ENCODE measurements at places on chromosomes 2 and 18. TPM values are rescaled to one million over a fixed set of nuclear protein-coding genes. Genes with fewer than 3 reads are reported as not detected.

DNA sequence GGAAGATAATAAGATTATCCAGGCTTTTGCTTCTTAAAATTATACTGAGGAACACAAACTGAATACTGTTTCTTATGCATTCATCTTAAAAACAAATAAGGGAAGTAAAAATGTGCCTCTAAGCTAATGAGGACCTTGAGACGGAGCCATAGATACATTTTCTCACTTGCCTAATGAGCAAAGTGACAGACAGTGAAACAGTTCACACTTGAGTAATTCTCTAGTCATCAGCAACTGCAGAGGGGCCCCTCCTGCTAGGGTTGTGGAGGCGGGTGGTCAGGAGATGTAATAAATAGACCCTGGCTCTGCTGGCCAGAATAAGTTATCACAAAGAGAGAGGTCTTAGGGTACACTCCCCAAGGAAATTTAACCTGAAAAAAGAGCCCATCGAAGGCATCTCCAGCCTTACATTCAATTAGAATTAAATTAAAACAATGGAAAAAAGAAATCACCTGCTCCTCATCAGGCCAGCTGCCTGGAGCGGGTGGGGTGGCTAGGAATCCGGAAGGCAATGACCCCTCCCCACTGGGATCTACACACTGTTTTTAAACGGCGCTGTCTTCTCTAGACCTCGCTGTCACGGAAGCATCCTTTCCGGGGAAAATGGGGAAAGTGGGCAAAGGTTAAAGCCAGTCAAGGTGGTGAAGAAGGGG, 32.6 kb upstream of the INSIG2 start:
- no peak for DNase-seq

- no peak for DNase-seq
These were observed 7.9 kb downstream of the PMAIP1 start for GRCh38 chr18:59907660-59908059.

DNA sequence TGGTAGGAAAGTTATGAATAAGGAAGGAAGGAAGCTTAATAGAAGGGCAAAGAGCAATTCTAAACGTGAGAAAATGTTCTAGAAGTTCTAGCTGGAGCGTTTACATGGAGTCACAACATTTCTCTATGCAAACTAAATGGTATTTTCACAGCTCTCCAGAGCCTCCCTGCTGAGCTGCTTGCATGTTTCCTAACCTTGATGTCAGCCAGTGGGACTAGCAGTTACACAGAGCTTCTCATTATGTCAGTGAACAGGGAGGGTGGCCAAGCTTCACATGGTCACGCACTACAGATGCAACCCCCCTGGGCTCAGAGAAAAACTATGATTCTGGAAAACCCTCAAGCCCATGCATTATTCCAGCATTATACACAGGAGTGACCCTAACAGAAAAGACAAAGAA, 153.4 kb upstream of the CCDC150 start:
- no peak for DNase-seq

GRCh38 chr2:77310416-77310815, 211.8 kb downstream of the LRRTM4 start:
- DNase-seq, result no peak

GRCh38 chr2:52113338-52113737, 1081.4 kb upstream of the NRXN1 start:
- DNase-seq, result no peak

Gene CDH19
- total RNA-seq, result not detected

GRCh38 chr2:25314514-25315315, 27.0 kb downstream of the DNMT3A start:
- no peak for DNase-seq

DNA sequence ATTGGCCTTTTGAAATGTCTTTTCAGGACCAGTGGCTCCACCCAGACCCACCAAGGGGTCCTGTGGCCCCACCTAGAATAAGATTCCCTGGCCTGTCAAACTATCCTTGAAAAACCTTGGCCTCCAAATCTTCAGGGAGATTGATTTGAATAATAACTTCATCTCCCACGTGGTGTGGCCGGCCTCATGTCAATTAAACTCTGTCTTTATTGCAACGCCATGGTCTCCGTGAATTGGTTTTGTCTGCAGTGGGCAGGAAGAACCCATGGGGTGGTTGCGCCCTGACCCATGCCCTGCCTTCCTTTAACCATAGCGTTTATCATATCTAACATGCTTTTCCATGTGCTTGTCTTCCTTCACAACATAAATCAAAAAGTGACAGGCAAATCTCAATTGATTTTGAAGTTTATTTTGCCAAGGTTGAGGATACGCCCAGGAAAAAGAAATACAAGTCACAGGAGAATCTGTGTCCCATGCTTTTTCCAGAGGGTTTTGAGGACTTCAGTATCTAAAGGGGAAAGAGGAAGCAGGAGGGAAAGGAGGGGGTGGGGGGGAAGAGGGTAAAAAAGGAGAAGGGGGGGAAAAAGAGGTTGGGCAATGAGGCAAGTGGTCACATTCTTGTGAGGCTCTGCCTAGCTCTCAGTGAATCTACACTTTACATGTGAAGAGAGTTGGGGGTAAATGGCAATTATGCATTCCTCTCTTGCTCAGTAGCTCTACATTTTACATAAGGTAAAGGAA, 66.5 kb upstream of the CABLES1 start:
- DNase-seq, result no peak

Gene C1QL2
- total RNA-seq, result not detected

GRCh38 chr18:6521803-6522418, 107.2 kb upstream of the L3MBTL4 start:
- DNase-seq, result peak; percentile 47

Gene RNF144A
- 4.3 TPM for total RNA-seq

Gene LOXHD1
- total RNA-seq, result under 0.01 TPM

Gene ITPRIPL1
- total RNA-seq, result 3.2 TPM

Gene UPP2
- not detected for total RNA-seq

Gene REG1B
- total RNA-seq, result not detected

Gene LYG2
- total RNA-seq, result not detected

DNA sequence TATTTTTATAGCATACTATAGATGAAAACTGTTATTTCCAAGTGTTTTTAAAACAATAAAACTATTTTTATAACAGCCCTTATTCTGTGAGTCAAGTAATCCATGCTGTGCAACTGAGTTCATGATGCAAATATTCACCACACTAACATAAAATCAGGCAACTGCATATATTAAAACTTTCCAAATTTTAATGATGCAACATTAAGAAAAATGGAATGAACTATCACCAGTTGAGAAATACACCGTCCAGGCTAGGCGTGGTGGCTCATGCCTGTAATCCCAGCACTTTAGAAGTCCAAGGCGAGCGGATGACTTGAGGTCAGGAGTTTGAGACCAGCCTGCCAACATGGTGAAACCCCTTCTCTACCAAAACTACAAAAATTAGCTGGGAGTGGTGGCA, 114.5 kb downstream of the CDH2 start:
- peak; percentile 46 for DNase-seq

GRCh38 chr2:152038441-152038958, 60.3 kb downstream of the CACNB4 start:
- no peak for DNase-seq

DNA sequence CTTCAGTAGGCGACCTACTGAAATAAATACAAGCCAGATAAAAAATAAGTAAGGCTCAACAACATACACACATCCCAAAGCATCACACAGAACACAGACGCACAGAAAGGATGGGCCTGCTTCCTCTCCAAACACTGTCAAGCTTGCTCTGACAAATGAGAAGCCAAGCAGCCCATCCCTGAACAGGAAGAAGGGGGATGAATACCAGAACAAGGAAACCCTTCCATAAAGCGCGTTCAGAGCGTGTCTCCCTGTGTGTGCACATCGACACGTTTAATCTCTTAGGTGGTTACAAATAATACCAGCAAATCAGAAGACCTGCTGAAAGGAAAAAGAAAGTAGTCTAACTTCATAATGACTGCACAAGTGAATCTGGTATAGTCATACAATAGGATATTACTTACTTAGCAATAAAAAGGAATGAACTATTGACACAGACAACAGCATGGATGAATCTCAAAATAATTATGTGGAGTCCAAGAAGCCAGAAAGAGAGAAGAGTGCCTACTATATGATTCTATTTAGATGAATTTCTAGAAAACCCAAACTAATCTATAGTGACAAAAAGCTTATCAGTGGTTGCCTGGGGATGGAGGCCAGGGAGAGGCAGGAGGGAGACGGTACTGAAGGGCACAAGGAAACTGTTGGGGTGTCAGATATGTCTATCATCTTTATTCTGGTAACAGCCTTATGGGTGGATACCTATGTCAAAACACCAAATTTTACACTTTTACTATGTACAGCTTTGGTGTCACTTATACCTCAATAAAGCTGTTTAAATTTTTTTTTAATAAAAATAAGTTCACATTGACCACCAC, 26.8 kb downstream of the MBOAT2 start:
- DNase-seq, result peak; percentile 34

DNA sequence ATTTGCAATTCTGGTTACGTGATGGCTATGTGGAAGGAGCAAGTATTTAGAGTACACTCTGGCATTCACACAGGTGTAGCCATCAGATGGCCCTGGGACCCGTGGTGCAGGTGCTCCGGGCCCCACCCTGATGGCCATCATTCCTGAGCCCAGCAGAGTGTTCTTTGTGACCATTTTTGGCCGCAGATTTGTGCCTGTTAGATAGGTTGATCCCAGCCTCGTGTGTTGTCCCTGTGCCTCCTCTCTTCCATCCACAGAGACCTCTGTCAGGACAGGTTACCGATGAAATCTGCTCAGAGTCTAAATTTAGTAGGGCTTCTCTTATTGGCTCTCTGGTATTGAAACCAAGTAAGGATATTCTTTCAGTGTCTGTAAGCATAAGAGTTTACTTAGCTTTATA, 33.9 kb downstream of the MAPRE2 start:
- no peak for DNase-seq

- DNase-seq, result peak; percentile 31
These were observed 92.3 kb upstream of the UPP2 start for GRCh38 chr2:158009399-158009798.

Gene ZNF804A
- 5.8 TPM for total RNA-seq

DNA sequence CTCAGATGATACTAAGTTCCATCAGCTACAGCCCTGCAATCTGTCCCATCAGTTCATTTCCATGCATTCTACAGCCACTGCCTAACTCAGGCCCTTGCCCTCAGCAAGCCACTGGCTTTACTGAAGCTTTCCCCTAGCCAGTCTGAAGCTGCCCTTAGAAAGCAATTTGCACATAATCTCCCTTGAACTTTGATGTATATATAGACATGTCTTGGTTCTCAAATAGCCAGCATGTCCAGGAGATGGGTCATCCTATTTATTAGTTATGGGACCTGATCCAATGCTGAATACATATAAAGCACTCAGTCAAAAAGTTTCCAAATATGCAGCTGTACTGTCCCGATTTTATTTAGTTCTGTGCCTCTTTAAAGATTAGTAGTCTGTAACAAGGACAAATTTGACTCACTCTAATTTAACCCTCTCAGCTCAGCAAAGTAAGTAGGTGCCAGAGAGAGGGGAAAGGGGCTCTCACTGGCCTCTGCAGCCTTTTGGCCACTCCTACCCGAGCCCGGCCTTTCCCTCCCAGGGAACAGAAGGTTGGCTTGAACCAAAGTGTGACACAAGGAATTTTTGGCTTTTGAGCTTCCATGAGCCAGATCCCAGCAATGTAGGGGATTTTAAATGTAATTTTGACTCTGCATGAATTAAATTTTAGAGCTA, 70.7 kb downstream of the CCDC93 start:
- peak; percentile 85 for DNase-seq

Gene ANKAR
- total RNA-seq, result 7.1 TPM

DNA sequence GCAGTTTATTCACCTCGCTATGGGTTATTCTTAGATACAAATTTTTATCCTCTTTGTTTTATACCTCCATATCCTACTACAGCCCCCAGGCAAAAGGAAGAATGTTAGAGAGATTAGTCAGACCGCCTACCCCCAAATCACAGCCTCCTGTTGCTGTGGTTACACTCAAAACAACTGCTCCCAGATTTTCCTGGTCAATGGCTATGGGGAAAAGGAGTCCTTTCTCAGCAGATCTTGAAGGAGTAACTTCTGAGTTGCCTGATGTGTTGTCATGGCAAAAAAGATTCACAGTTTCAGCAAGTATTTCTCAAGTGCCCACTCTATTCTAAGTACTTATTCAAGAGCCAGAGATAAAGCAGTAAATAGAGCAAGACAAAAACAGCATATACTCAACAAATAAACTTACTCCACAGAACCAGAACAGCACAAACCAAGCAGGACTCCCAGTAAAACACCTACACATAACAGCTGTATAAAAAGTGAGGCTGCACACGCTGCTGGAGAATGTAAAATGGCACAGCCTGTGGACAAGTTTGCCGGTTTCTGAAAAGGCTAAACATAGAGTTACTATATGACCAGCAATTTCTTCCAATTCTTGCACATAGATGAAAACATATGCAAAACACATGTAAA, 104.8 kb downstream of the NOL10 start:
- peak; percentile 78 for DNase-seq

- DNase-seq, result no peak
These were observed 640.4 kb downstream of the NRXN1 start for GRCh38 chr2:50391556-50391955.

GRCh38 chr18:44601447-44601846, 79.2 kb upstream of the SETBP1 start:
- DNase-seq, result peak; percentile 92

Gene GALNT3
- total RNA-seq, result 4.3 TPM

DNA sequence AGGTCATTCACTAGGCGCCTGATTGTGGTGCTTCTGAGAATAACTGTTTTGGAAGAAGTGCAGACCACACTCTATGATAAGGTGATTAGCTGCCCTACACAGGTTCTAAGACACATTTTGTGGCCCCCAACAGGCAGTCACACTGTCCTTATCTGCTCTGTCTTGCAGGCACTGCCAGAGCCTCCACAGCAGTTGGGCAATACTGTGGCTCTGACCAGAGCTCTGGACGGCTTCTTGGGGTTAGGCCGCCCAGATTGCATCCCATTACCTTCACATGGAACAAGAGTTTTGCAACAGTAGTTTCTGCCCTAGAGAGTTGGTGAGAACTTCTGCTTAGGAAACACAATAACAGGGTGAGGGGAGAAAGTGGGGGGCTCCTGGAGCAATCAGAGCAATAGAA, 22.7 kb downstream of the RUFY4 start:
- DNase-seq, result no peak

Gene LRRC30
- not detected for total RNA-seq

Gene ALPI
- not detected for total RNA-seq

- DNase-seq, result peak; percentile 83
These were observed 10.7 kb downstream of the RAMP1 start for GRCh38 chr2:237870126-237870525.

Gene SLC9A2
- total RNA-seq, result not detected

DNA sequence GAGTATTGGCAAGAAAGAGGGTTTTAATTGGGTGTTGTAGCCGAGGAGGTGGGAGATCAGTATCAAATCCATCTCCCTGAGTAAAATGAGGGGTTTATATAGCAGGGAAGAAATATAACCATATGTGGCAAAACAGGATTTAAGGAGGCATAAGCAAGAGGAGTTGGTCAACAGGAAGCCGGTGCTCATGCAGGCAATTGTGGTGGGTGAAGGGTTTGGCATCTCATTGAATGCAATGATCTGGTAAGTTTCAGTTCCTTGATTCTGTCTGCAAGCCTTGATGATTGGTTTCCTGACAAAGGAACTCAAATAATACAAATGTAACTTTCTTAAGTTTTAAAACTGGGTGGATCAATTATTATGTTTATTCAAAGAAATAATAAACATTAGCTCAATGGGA, 564.4 kb upstream of the LINC00305 start:
- no peak for DNase-seq

Gene CDH2
- total RNA-seq, result 89.2 TPM

- no peak for DNase-seq
These were observed 39.3 kb downstream of the CBLN2 start for GRCh38 chr18:72504866-72505265.

Gene SEPTIN10
- total RNA-seq, result 73.1 TPM
